Prostate gland (tissue), 2 donors: ENCODE measurements at places on chromosomes 3 and 15. TPM values are rescaled to one million over a fixed set of nuclear protein-coding genes. Genes with fewer than 3 reads are reported as not detected.

The TMCC1 gene
- 27.6 TPM for total RNA-seq

The SEMA3G gene
- 3.5 TPM for total RNA-seq

The ACAN gene
- total RNA-seq: 0.14 TPM

The ZMYND10 gene
- total RNA-seq: 41.9 TPM

The SCN11A gene
- 1.7 TPM for total RNA-seq

The SHC4 gene
- total RNA-seq: 0.27 TPM

The SPINK8 gene
- 4.9 TPM for total RNA-seq

The PCOLCE2 gene
- 11.0 TPM for total RNA-seq

DNA sequence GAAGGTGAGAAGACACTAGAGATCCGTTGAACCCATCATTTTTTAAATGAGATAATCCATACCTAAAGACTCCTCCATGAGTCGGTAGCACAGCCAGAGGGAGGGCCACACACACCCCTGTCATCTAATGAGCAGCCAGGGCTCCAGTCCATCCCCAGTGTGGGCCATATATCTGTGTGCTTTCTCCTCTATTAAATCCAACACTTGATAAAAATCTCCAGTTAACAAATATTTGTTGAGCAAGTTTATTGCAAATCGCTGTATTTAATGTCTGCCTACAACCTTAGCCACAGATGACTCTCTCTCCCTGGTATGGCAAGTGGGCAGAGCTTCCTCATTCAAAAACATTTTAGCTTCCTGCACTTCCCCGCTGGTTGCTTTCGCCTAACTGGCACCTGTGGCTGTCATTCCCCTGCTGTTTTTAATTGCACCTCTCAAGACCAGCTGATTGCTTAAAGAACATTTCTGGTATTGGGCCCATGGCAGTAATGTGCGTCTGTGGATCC is 82.8 kb downstream of the SMAD3 start:
- no peak overlapping the region for H3K4me3 ChIP-seq
- H3K36me3 ChIP-seq: no peaks in the 10 kb centered on the region
- no peaks in the 10 kb centered on the region for H3K27me3 ChIP-seq
- peak; percentile 84 for DNase-seq

DNA sequence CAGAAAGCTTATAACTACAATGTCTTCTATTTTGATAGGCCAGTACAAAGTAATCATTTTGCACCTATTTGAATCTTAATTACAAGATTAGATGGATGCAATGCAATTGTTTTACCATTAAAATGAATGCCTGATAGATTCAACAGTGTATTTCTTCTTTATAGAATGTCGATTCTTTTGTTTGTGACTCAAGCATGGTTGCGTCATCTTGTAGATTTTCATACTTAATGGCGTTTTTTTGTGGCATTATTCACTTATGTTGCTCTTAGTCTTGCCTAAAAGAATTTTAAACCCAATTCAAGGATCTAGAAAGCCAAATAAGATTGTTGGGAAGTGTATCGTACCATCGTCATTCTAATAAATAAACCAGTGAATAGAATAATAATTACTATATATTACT is 21.4 kb downstream of the ZBTB38 start:
- H3K27me3 ChIP-seq: no peaks in the 10 kb centered on the region
- H3K4me1 ChIP-seq: peaks cover 12% of the 10 kb centered on the region
- no peaks in the 10 kb centered on the region for H3K36me3 ChIP-seq
- H3K27ac ChIP-seq: no peak overlapping the region

DNA sequence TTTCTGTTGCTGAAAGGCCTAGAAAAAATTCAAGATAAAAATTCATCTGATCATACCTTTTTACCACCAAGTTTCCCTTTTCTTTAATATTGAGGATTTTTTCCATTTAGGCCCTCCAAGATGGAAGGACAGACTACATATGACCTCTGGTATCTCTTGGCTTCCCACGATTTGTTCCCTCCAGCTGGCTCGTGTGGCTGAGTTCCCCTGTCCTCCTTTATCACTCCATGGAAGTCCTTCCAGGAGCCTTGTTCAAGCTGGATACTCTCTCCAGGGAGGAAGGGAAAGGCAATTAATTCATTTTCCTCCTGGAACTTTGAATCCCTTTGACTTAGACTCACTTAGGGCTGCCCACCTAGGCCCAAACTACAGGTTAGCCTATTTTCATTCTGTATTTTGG is 110.6 kb downstream of the CFAP44 start:
- no peaks in the 10 kb centered on the region for H3K27me3 ChIP-seq
- no peak overlapping the region for H3K4me3 ChIP-seq
- no peaks in the 10 kb centered on the region for H3K4me1 ChIP-seq
- H3K27ac ChIP-seq: no peak overlapping the region

DNA sequence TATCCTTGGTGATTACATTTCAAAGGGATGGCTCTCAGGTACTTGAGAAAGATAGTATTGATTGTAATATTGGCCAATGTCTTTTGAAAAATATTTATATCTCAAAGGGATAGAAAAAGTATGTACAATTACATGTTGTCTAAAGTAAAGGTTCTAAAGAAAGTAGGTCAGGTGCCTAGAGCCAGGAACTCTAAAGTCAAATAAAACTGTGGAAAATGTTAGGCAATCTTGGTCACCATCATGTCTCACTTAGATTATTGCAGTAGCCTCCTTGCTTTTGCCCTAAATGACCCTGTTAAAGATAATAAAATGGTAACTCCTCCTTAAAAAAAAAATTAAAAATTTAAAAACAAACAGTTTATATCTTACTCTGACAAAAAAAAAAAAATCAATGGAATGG is 198.5 kb upstream of the ARPP21 start:
- H3K27ac ChIP-seq: no peak overlapping the region
- H3K4me1 ChIP-seq: no peaks in the 10 kb centered on the region
- no peaks in the 10 kb centered on the region for H3K36me3 ChIP-seq
- H3K27me3 ChIP-seq: no peaks in the 10 kb centered on the region

DNA sequence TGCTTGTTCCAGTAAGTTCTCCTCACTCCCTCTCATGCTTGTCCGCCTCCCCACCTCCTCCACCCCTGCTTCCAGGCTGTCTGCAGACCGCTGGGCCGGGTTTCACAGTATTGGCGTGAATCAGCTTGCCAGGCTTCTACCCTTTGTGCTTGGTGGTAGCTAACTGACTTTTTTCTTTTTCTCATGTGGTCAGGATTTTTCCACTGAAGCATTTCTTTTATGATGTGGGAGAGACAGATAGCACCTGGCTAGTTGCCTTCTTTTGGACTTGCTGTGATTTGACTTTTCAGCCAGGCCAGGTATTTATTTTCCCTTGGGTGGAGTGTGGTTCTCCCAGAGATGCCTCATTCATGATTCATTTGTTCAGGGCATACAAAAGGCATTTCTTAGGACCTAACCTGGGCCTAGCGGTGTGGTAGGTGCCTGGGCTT is 60.6 kb downstream of the ST6GAL1 start:
- H3K27me3 ChIP-seq: no peaks in the 10 kb centered on the region
- peaks cover 8% of the 10 kb centered on the region for H3K4me1 ChIP-seq
- DNase-seq: peak; percentile 49
- no peak overlapping the region for H3K4me3 ChIP-seq

- DNase-seq: no peak
- H3K4me1 ChIP-seq: no peaks in the 10 kb centered on the region
- no peak overlapping the region for H3K4me3 ChIP-seq
- no peaks in the 10 kb centered on the region for H3K36me3 ChIP-seq
Observed at GRCh38 chr3:40162616-40163015, 146.9 kb upstream of the EIF1B start.

DNA sequence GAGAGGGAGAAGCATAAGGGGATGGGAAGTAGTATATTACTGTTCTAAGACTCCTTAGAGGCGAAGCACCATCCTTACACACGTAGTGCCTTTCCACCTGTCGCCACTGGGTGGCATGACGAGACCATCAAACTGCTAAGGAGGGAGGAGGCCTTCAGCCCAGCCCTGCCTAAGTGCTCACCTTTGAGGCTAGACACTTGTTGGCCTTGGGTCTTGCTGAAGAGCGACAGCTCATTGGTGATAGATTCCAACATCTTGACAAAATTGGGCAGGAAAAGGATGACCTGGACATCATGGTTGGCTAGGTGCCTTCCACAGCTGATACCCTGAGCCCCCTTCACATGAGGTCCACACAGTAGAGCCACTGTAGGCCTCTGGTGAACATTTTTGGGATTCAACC is 19.6 kb downstream of the CLK3 start:
- DNase-seq: peak; percentile 62
- no peak overlapping the region for H3K27ac ChIP-seq
- peaks cover 6% of the 10 kb centered on the region for H3K4me1 ChIP-seq
- H3K4me3 ChIP-seq: no peak overlapping the region
- H3K36me3 ChIP-seq: peaks cover 2% of the 10 kb centered on the region

- DNase-seq: no peak
- H3K4me3 ChIP-seq: no peak overlapping the region
- no peaks in the 10 kb centered on the region for H3K36me3 ChIP-seq
- H3K27me3 ChIP-seq: no peaks in the 10 kb centered on the region
- H3K4me1 ChIP-seq: no peaks in the 10 kb centered on the region
- H3K27ac ChIP-seq: no peak overlapping the region
Observed at GRCh38 chr15:65646486-65646885, 24.7 kb downstream of the SLC24A1 start.

DNA sequence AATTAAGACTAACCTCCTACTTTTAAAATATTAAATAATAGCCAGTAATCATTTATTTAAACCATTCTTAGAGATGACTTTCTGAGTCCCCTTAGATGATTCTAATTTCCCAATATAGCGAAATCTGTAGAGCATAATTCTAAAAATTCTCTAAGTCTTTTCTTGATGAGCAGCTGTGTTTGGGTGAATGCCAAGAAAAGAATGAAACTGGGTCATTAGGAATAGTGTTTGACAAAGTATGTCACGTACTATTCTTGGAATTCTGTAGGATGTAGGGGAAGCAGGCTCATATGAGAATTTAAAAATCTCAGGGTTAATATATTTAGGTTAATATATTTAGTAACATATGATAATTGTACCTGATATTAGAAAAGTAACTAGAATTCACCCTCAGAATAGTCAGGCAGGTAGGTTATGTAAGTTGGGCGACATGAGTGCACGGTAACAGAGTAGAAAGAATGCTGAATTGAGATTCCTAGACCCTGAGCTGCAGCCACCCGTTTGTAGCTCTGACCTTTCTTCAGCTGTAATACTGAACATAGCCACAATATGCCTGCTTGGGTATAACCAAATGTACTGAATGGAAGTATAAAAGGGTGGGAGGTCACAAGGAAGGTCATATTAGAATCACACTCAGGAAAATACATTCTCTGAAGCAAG is 524.3 kb downstream of the UNC13C start:
- H3K4me3 ChIP-seq: no peak overlapping the region
- H3K36me3 ChIP-seq: no peaks in the 10 kb centered on the region
- H3K27me3 ChIP-seq: no peaks in the 10 kb centered on the region
- no peak overlapping the region for H3K27ac ChIP-seq

DNA sequence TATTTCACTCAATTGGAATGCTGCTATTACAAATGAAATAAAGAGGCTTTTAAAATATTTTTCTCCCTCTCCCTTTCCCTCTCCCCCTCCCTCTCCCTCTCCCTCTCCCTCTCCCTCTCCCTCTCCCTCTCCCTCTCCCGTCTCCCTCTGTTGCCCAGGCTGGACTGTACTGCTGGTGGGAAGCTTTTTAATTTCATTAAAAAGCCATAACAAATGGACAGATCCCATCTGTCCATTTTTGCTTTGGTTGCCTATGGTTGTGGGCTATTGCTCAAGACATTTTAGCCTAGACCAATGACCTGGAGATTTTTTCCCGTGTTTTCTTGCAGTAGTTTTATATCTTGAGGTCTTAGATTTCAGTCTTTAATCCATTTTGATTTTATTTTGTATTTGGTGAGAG is 107.2 kb upstream of the LRRC3B start:
- no peaks in the 10 kb centered on the region for H3K4me1 ChIP-seq
- H3K27ac ChIP-seq: no peak overlapping the region
- H3K27me3 ChIP-seq: no peaks in the 10 kb centered on the region

DNA sequence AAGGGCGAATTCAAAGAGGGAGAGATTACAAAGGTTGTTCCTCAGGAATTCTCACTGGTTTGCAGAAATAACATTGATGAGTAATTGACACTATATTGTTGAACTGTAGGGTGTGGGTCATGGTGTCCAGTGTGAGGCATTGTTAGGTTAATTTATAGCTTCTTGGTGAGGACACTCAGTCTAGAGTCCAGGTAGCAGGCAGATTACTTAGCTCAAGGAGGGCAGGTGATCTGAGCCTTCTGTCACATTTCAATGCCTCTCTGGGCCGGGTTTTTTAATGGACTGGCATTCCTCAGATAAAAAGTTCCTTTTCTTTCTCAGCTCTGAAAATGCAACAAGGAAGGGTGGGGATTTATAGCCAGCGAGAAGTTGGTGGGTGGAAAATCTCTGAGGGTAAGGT is 194.2 kb upstream of the PROK2 start:
- no peaks in the 10 kb centered on the region for H3K36me3 ChIP-seq
- no peak overlapping the region for H3K4me3 ChIP-seq
- DNase-seq: no peak
- H3K27me3 ChIP-seq: no peaks in the 10 kb centered on the region

DNA sequence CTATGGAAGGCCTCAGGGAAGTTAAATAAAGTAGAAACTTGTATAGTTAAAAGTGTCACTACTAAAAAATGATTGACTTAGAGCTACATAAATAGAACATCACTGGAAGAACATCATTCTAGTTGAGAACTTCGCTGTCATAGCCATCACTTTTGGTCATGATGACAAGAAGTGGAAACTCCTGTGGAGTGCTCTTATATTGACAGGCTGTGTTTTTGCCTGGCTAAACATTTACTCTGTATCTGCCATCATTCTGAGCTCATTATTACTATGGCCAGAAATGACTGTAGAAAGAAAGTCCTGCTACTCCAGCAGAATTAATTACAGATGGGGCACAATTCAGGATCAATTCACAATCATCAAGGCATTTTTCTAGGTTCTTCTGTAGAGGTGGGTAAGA is 165.1 kb upstream of the GOLIM4 start:
- no peaks in the 10 kb centered on the region for H3K36me3 ChIP-seq
- H3K4me3 ChIP-seq: no peak overlapping the region
- no peaks in the 10 kb centered on the region for H3K4me1 ChIP-seq
- DNase-seq: no peak
- H3K27me3 ChIP-seq: peaks cover 2% of the 10 kb centered on the region
- H3K27ac ChIP-seq: no peak overlapping the region

DNA sequence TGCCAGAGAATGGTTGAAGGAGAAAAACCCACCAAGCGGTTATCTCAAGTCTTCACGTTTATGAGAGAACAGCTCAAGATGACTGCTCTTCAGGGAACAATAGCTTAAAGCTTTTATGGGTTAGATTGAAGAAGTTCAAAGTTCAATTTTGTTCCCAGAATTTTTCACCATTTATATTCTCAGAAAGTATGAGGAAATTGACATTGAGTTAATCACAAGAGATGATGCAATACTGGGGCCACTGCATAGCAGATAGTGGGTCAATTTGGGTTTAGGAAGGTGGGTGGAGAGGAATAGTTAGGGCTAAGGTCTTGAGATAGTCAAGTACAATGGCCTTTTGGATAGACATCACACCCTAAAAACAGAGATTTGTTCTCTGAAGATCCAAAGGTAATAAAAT is 539.3 kb downstream of the SQOR start:
- H3K36me3 ChIP-seq: no peaks in the 10 kb centered on the region
- H3K4me1 ChIP-seq: no peaks in the 10 kb centered on the region
- H3K27me3 ChIP-seq: no peaks in the 10 kb centered on the region
- no peak for DNase-seq
- no peak overlapping the region for H3K27ac ChIP-seq
